Muscle of leg (tissue), 16 donors: ENCODE measurements at places on chromosomes 13 and 19.

- DNase-seq = peak; percentile 49
Observed at GRCh38 chr19:49196527-49197240, 39.1 kb downstream of the TRPM4 start.

DNA sequence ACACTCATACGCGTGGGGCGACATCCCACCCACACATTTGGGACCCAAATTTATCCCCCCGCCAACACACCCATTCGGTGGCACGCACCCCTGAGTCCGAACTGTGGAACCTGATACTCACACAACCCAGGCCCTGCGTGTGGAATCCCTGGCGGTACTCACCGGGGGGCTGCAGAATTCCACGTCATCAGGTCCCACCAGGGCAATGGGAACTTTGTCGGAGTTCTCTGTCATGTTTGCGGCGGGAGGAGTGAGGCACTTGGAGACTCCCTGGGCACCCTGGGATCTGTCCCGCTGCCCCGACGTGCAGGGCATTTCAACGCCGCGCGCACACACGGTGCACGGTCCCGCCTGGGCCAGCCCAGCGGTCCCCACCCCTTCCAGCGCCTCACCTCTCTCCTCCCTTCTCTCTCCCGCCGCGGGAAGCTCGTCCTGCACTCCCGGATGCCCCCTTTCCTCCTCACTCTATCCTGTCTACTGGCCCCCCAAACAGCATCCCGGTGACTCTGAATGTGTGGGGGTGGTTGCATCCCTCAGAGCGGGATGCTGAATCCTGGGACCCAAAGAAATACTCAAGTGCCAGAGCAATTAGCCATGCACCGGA is at the start of gene CNMD:
Gene CNMD (minus strand): TSS at position 353 of the 604 bp plus-strand sequence. CDS start 119 bp downstream, at position 234.
- no peak for DNase-seq

- no peak for DNase-seq
Observed at GRCh38 chr19:27909185-27909840, 1303.6 kb downstream of the UQCRFS1 start.

- DNase-seq = peak; percentile 6
Observed at GRCh38 chr13:84500016-84500415, 617.7 kb upstream of the SLITRK1 start.

GRCh38 chr13:102402290-102402689 is 442 bp upstream of the FGF14 start:
- peak; percentile 86 for DNase-seq

DNA sequence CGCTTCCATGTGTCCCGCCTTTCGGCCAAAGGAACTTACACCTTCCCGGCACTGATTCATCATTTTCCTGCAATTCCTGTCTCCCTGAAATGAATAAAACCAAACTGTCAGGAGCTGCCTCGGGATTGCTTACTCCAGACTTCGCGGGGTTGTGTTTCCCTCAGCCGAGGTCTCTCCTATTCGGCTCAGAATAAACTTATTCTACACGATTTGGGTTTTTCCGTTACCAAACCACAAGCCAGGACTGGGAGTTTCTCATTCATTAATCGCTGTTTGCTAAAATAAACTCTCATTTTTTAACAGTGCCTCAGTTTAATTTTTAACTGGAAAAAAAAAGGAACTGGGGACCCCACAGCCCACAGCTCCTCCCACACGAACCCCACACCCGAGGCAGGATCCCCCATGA is 667 bp downstream of the ZNF878 start:
- DNase-seq = no peak

- no peak for DNase-seq
Observed at GRCh38 chr19:57887195-57887941, 1.5 kb downstream of the ZNF814 start.
